ENCODE measurements at places on chromosomes 4 and X.

DNA sequence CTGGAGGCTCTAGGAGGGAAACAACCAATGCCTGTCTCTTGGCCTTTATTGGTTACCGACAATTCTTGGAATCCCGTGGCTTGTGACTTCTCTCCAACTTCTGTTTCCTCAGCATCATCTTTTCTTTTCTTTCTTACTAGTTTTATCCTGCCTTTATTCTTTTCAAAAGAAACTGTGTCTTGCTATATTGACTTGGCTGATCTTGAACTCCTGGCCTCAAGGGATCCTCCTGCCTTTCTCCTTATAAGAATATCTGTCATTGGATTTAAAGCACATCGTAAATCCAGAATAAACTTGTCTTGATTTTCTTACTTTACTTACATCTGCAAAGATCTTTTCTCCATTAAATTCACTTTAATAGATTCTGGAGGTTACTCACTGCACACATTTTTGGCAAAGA, 49.9 kb upstream of the UGT2B10 start:
- no peak for DNase-seq

DNA sequence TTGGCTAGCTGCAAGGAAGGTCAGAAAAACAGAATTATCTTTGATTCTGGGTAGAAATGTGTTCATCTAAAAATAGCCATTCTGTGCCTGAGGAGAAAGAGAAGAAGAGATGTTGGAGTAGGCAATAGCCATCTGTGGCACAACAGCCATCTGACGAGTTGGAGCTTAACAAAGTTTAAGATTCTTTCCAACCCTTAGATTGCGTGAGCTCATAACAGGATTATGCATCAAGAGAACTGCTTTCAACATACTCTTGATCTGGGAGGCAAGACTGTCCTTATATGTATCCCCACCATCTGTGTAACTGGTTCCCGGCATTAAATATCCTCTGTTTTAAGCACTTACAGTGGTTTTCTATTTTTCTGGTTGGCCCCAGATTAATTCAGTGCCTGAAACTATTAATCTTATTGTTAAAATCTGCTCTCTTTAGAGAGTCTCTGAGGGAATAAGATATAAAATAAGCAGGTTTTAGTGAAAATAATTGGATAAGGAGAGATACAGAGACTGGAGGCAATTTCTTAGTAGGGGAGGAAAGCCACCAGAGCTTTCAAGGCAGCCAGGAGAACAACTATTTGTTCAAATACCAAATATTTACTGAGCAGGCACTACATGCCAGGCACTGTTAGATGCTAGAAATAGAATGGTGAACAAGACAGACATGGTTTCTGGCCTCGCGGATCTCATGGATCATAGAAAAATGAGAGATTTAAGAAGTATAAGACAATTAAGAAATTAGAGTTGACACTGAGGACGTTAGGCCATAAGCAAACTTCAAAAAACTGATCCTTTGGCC, 398.0 kb downstream of the SMARCA1 start:
- no peak for DNase-seq

GRCh38 chr4:116632269-116632668, 453.1 kb downstream of the TRAM1L1 start:
- no peak for DNase-seq

- DNase-seq, result no peak
These were observed 93.5 kb upstream of the SLC6A14 start for GRCh38 chrX:116342903-116343302.
